ENCODE measurements at places on chromosomes 7 and 10. TPM values are rescaled to one million over a fixed set of nuclear protein-coding genes. Genes with fewer than 3 reads are reported as not detected.
A peak's percentile ranks its signal among the peaks of the same experiment; 100 is the strongest.

Gene SORCS3
- not detected for total RNA-seq

Gene WAPL
- 29.6 TPM for total RNA-seq

Gene NT5C3A
- 23.9 TPM for total RNA-seq

Gene CLEC2L
- 3.0 TPM for total RNA-seq

Gene UCMA
- total RNA-seq: not detected

Gene TMEM236
- 0.14 TPM for total RNA-seq

Gene SLC18A3
- total RNA-seq: not detected

Gene EGFR
- total RNA-seq: 78.3 TPM

Gene PITRM1
- total RNA-seq: 47.7 TPM

Gene TMEM176B
- 14.5 TPM for total RNA-seq

- DNase-seq: no peak
These were observed 14.5 kb downstream of the KLHL7 start for GRCh38 chr7:23120106-23120505.

DNA sequence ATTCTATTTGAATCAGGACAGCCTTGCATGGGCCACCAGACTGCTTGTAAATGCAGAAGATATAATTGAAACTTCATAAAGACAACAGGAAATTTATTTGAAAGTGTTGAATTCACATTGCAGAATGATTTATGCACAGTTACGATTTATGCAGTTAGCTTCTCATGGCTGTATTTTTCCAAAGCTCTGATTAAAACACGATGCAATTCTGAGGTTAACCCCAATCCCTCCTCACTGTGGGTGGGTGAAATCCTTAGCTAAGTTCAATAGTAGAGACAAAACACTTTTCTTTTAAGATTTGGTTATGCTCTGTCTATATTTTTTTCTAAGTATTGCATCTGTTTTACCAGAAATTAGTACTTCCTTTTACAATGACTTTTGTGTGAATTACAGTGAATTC, 728.8 kb upstream of the IGFBP3 start:
- DNase-seq: no peak

DNA sequence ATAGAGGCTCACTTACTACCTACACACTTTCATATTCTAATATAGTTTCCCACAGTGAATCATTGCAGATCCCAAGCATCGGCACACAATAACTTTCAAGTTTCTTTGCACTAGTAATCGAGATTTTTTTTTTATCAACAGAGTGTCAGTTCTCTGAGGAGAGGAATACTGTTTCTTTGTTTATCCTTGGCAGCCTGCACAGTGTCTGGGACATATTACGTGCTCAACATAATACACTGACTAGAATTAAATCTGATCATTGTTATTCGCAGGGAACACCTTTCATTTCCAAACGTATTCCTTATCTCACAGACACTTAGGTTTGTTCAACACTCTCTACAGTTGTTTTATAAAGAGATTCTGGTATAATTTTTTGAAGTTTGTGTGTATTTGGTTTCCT, 95.3 kb downstream of the CACNA2D1 start:
- no peak for DNase-seq

DNA sequence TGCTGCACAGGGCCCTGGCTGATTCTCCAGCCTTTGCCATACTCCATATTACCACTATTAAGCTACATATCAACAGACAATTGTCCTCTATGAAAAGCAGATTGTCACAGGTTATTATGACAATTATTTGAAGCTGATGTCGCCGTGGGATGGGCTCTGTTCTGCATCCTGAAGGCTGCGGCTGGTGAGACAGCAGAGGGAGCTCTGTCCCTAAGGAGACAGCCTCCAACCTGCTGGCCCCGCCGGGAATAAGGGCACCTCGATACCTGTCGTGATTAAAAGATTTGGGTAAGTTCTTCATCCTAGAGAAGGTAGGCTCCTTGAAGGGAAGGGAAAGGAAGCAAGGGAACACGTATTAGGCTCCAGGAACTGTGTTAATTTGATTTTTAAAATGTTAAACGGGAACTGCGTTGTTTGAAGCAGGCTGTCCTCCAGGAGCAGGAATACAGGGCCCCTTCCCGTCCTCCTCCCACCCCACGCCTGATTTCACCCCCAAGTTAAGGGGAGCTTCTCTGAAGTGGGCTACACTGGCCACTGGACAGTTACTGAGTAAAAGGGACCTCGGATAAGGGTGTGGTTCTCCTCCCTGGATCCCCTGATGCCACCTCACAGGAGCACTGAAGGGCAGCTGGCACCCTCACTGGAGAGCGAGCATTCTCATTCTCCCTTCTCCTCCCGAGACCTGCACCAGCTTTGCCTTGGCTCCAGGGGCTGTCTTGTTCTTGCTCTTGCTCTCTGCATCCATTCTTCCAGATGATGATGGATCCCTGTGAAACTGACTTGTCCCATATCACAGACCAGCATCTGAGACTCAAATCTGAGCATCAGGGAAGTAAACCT, 11.8 kb upstream of the TIAL1 start:
- DNase-seq: peak; percentile 58

DNA sequence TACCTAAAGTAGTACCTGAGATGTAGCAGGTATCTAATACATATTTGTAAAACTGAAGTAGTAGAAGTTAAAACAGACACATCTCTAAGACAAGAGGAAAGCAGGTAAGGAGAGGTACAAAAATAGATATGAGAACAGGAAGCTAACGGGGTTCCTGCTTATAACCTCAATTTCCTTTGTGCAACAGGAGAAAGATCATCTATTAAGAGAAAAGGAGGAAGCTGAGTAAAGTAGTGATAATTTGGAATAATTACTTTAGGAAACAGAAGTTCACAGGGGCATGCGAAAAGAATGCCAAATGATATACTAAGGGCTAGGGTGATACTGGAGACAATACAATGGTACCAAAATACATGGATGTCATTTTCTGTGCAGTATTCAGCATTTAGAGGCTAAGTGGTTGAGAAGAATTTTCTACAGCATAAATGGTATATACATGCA, 108.7 kb downstream of the NRBF2 start:
- DNase-seq: no peak

DNA sequence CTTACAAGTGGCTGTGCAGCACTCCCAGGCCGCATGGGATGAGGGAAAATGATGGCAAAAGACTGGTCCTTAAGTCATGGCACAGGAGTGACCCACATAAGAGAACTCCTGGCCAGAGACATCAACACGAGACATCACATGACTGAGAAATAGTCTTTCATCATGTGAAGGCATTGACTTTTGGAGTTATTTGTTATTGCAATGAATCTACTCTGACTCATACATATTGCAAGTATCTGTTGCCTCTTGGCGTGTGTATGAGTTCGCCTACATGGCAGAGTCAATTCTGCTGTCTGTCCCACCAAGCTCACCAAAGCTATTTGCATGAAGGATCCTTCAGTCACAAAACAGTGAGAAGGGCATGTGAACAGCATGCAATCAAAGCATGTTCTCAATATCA, 59.7 kb upstream of the HABP2 start:
- DNase-seq: no peak

DNA sequence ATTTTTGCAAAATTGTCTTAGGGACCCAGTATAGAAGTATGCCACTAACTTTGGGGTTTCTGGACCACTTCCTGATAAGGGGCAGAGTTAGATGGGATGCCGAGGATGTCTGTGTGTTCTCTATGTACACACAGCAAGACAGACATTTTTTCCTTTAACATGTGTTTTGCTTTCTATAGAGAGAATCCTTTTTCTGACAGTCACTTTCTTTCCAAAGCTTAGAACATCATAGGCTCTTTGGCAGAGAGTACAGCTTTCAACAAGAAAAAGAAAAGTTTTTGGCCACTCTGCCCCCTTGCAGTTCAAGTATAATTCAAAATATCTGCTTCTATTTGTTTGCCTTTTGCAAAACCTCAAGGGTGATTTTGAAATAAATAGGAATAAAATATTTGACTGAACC, 44.1 kb downstream of the PAPSS2 start:
- no peak for DNase-seq

DNA sequence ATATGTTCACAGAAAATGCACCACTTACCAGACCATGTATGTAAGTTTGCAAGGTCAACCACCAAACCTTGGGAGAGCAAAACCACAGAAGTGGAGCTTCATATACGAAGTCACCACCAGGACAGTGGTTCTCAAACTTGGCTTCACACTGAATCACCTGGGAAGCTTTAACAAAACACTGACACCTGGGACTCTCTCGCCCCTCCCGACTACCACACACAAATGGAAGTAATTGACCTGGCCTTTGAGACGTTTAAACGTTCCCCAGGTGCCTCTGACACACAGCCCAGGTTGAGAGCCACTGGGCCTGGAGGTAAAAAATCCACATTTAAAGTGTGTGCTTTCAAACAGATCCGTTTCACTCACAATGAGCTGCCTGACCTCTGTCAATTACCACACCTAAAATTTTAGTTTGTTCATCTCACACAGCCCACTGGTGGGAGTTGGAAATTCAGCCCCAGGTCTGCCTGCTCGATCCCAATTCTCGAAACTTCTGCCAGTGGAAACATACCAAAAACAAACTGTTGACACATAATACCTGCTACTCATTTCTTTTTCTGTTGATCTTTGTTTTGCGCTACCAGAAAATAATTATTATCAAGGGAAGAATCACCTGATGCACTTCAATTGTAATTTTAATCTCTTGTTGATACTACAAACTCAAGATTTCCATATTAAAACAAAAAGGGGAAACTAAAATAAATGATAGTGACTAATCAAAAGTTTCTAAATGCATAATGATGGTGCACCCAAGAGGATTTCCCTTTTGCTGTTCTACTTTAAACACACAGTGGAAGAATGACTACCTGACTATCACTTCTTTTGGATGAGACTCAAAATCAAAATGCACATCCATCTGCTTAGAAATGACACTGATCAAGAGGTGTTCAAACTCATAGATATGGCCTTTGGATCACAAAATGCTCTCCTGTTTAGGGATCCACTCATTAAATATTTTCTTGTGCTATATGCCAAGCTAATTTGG, 26.6 kb downstream of the CDNF start:
- no peak for DNase-seq

DNA sequence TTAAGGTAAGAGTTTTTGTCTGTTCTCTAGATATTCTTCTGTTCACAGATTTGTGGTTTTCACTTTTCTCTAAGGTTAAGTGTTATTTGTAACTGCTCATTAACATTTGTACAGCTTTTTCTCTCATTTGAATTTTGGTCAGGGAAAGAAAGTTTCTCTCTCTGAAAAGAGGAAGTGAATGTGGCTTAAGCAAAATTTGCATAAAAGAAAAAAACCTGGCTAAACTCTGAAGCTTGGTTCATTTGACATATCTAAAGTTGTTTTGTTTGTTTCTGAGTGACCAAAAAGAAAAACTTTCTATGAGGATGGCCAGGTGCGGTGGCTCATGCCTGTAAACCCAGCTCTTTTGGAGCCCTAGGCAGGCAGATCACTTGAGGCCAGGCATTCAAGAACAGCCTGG, 22.0 kb upstream of the SLC26A4 start:
- no peak for DNase-seq

GRCh38 chr10:47079204-47079580, 168.0 kb downstream of the PTPN20 start:
- no peak for DNase-seq

GRCh38 chr7:90596671-90597562, 796 bp downstream of the CDK14 start:
- DNase-seq: no peak

GRCh38 chr7:901388-902154, 25.2 kb downstream of the GET4 start:
- DNase-seq: no peak

DNA sequence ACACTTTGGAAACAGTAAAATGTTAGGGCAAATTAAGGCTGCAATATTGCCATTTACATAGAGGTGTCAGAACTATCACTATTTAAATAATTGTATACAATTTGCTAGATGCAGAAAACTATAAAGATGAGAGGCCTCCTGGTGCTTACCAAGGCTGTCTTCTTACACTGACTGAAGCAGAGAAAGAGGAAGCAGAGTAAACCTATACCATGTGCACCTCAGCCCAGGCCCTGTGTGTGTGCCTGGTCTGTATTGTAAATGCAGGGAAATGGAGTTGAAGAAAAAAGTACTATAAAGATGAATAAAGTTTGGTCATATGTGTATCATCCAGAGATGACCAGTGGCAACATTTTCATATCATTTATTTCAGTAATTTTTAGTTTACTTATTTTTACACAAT, 29.2 kb downstream of the ELMO1 start:
- no peak for DNase-seq

DNA sequence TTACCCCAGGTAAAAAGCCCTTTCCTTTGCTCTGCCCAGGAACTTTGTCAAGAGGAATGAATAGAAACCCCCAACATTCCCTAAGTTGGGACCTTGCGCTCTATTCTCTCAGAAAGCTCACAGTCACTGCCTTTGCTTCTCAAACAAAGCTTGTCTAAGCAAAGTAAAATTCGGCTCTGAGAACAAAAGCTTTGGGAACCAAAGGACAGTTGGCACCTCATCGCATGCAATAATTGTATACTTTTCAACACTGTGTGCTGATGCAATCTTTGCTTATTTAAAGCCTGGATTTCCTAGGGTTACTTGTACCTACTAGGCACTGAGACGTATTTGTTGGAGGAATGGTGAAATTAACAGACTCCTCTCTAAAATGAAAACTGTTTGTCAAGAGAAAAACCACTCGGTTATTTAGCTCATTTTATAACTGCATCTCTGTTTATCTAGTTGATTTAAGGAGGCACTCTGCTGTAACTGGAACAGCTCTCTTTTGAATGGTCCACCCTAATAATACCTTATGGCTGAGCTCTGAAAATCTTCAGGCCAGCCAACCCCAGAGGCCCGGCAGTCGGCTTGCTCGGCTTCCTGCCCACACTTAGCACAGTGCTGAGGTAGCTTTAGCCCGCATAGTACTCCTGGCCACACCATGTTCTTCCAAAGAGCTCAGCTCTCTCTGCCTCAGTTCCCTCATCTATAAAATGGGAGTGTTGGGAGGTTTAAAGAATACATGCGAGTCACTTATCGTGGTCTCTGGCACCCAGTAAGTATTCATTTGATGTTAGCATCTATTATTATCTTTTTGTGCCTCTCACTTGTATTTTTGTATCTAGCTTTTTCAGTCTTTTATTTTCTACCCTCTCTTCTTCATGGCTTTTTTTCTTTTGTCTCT, 80.2 kb upstream of the PRR15 start:
- DNase-seq: no peak

GRCh38 chr7:137931823-137932222, 70.1 kb downstream of the CREB3L2 start:
- DNase-seq: no peak

DNA sequence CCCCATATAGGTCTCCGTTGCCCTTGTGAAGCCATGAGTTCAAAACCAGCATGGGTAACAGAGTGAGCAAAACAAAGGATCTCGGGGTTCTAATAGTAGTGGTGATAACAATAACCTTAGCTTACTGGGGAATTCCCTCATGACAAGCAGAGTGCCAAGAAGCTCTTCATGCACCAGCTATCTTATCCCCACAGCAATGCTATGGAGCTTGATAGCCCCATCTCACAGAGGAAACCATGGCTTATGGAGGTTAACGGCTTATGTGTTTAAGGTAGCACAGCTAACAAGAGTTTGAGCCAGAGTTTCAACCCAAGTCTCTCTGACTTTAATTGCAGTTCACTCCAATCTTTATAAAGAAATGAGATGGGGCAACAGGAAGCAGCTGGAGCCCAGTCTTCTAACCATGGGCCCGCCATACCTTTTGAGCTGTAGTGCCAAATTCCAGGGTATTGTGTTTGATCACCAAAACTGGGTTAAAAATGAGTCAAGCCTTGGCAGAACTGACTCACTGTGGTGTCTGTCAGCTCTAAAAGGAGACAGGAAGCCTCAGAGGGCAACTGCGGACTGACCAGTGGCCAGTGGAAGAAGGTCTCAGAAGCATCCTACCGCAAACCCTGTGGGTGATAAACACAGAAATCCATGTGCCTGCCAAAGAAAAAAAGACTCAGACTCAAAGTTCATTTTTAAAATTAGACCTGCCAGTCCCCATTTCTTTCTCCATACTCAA, 16.5 kb upstream of the PLAU start:
- DNase-seq: no peak
